Right lobe of liver (tissue), 6 donors: ENCODE measurements at places on chromosomes 7 and 10. TPM values are rescaled to one million over a fixed set of nuclear protein-coding genes. Genes with fewer than 3 reads are reported as not detected.

GRCh38 chr10:116270771-116271592 lies 2.0 kb downstream of the GFRA1 start:
- peak; percentile 39 for DNase-seq

The SPDYE17 gene
- total RNA-seq: not detected

DNA sequence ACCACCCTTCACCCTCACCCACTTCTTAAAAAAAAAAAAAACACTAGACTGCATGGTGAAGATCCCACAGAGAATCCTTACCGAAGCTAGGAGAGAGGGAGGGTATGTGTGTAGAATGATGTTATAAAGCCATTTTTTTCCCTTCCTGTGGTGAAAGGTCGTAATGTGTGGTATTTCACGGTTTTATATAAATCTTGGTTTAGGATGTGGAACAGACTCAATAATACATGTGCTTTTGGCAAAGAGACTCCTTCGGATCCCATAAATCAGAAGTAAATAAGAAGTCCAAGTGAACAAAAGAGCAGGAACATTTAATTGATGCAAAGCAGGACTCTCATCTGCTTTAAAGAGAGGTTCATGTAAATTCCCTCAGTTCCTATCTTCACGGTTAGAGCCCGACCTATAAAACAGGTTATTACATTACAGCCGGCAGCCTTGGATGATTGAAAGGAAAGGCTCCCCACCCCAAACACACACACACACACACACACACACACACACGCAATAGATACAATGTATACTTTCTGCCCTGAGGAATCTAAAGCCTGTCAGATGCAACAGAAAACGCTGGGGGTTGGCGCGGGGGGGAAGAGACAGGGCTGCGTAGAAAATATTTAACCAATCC lies 8.8 kb downstream of the DLX5 start:
- no peak for DNase-seq

DNA sequence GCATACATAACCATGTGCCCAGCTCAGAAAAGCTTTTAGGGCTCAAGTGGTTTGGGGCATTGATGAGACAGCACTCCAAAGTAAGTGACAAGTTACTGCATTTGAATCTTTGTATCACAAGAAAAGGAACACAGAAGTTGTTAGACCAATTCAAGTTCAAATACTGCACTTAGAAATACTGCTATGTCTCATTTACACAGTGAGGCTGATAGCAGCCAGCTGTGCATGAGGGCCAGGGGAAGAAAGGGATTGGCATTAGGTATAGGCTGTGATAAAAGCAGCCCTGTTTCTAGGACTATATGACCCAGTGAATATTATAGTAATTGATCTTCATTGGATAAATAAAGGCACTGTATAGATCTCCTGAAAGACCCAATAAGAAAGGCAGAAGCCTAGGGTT lies 197.8 kb upstream of the SORCS1 start:
- DNase-seq: no peak

GRCh38 chr10:30284865-30285594 lies 64.0 kb downstream of the MTPAP start:
- DNase-seq: no peak

DNA sequence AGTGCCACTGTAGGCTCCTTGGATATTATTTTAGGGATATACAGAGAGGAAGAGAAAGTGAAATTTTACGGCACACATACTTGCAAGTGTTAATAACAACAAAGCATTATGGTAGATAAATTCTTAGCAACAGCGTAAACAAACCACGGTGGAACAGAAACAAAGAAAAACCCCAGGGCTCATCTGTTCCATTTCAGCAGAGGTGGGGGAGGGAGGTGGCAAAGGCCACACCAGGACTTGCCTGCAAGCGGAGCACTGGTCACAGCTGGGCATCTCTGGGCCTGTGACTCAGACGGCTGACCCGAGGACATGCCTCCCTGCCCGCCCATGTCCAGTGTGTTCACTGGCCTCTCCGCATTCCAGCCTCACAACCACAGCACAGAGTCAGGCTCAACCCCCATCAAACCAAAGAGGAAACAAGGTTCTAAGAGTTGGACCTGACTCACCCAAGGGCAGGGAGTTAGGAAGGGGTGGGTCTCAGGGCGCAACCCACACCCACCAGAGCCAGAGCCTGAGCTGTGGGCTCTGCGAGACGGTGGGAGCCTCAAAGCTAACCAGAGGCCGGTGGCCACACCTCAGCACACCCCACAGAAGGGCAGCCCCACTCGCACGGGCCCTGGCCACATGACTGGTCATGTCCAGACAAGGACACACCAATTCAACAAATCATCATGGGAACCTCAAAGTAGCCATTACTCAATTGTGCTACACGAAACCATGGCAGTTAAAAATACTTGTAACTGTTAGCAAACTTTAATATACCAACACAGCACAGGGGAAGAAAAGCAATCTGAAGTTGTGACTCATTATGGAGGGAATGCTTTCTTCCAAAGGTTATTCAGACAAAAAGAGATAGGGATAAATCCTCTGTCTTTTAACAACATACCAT lies 10.7 kb downstream of the ESYT2 start:
- peak; percentile 89 for DNase-seq

The GPR15LG gene
- not detected for total RNA-seq

DNA sequence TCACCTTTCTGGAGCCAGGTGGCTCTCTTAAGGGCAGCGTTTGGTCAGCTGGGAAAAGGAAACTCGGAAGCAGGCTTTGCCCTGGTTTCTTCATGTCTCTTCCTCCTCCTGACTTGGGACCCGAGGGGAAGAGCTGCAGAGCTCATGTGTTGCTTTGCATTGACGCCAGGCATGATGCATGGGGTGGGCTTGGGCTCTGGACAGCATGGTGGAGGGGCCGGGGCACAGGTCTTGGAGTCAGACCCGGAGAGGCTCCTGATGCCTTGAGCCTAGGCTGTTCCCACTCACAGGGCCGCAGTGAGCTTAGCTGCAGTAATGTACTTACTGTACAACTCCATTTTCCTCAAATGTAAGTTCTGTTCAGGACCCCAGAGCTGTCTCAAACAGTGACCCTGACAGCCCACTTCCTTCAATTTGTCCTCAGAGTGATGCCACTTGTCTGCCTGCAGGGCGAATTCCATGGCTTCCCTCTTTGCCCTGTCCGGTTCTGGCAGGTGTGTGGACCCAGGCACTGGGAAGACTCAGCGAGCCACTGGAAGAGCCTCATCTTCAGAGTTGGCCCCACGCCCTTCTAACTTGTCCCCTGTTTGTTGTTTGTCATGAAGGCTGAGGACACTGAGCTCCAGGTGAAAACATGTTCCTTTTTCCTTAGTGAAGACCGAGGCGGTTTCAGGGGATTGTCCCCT lies 50.2 kb downstream of the ZNF467 start:
- no peak for DNase-seq

The SLC13A1 gene
- not detected for total RNA-seq

The STAG3 gene
- total RNA-seq: 5.2 TPM

DNA sequence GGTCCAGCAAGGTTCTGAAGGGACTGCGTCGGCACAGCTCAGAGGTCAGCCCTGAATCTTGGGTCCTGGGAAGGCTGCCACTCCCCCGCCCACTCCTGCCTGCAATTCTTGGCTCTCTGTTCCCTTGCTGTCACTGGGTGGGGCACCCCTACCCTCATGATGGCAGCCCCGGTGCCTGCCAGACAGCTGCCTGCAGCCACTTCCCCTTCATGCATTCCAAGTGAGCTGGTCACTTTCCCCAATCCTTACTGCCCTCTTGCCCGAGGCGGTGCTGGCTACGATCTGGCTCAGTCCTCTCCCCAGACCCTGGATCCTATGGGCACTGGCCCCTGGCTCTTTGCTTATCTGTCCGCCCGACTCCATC lies 14.2 kb downstream of the MYL10 start:
- DNase-seq: no peak

GRCh38 chr7:121006711-121007315 lies 18.3 kb downstream of the CPED1 start:
- DNase-seq: no peak

The NT5C2 gene
- 36.8 TPM for total RNA-seq

The AGAP6 gene
- 8.8 TPM for total RNA-seq

DNA sequence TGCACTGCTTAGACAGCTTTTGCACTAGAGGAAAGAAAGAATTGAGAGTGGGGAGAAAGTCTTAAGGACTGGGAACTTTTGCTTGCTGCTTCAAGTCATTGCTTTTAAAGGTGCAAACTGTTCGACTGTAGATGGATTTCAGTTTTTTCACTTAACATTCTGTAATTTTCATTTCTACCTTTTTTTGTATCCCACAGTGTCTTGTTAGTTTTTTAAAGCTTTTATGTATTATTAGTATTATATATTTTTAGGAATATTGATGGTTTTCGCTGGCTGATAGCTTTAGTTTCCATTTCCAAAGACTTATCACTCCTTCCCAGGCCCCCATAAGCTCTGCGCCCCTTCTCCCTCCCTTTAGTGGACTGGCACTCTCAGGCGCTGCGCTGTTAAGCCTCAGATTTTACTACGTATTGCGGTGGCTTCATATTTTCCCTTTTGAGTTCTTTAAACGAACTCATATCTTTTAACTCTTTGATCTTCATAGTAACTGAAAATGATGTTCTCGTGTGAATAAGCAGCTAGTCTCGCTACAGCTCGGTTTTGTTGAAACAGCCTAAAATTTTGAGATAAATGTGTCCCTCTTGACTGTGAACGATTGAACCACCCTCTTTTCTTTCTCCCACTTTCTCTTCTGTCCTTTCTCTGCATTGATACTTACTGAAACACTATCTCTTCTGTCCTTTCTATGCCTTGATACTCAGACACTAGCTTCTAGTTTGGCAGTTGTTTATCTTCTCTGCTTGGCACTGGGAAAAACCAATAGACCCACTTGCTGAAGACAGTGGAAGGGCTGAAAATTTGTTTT lies 2.5 kb upstream of the ETV1 start:
- no peak for DNase-seq

- DNase-seq: peak; percentile 78
Observed at GRCh38 chr7:50614721-50615518, 49.7 kb upstream of the DDC start.

The PTPRZ1 gene
- total RNA-seq: 0.29 TPM

- DNase-seq: peak; percentile 81
Observed at GRCh38 chr10:7561216-7561893, 105.4 kb downstream of the ITIH5 start.

- DNase-seq: no peak
Observed at GRCh38 chr10:78330884-78331283, 297.2 kb downstream of the RPS24 start.

DNA sequence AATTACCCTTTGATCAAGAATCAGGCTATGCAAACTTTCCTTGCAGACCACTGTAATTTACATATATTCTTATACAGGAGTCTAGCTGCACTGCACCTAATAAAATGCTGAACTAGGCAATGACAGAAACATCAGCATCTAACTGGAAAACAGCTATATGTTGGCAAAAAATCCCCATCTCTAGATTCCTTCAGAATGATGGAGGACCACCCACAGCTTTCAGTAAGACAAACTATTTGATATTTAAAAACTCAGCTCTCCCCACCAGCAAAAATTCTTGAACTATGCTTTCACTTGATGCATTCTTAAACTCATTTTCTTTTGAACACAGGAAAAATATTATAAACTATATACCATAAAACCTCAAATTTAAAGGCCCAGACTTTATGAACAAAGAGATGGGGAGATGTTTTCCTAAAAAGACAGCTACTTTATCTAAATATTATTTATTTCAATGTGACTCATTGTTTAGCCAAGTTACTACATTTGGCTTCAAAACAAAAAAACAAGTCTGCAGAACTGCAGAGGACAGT lies 77.4 kb downstream of the SEMA3C start:
- DNase-seq: no peak

DNA sequence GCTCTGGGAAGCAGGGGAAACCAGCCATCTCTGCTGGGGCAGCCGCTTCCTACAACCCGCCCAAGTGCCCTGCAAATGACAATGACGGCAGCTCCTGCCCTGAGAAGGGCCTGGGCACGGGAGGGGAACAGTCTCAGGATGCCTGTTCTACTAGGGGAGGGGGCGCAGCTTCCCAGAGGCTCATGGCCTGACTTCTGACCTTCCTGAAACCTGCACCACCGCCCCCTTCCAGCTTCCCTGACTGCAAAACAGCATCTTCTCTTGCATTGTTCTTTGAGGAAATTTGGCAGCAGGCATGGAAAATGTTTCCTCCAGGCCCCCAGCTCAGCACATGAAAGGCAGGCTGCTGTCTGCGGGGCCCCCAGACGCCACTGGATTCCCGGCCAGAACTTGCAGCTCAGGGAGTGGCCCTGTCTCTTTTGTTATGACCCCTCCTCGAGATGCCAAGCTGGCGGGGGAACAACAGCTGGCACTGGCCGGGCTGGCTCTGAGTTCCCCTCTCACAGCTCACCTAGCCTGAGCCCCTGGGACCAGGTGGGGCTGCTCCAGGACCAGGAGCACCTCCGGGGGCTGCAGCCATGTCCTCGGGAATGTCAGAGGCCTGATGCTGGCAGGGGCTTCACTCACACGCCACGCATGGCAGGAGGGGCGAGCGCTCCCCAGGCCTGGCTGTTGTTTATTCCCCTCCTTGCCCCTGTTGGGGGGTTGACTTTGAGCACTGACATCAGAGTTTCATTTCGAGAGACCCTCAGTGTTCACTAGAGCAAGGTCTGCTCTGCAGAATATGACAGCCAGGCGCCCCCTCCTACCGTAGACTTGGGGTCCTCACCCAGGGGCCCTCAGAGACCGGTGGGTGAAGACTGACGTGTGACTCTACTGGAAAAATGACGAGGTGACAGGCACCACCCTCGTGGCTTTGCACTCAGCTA lies 62.7 kb downstream of the CALML3 start:
- no peak for DNase-seq

DNA sequence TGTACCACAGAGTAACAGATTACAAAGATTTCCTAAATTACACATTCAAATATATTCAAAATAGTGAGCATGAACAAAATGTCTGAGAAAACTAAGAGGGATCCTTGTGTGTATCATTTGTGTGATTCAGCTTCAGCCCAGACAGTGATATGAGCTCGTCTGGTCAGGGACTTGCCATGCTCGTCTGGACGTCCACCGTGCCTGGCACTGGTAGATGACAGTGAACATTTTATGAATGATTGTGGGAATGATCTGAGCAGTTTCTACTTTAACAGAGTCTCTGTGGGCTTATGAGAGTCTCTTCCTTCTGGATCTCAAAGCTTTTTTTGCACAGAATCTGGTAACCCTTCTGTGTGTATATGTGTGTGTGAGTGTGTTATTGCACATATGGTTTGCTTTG lies 34.2 kb upstream of the ANKRD2 start:
- no peak for DNase-seq

DNA sequence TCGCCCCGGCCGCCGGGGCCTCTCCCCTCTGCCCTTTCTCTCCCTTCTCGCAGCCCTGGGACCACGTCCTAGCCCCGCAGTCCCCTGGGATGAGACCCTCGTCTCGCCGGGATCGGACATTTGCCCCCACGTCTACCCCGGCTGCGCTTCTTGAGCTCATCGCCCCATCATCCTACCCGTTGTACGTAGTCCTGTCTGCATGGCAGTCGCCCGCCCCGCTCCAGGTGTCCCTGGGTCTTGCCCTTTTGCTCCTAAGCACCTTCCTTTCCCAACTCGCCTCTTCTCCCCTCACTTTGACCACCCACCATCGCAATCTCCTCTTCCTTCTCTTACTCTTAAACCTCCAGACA lies 582 bp downstream of the TPST1 start:
- DNase-seq: peak; percentile 64

DNA sequence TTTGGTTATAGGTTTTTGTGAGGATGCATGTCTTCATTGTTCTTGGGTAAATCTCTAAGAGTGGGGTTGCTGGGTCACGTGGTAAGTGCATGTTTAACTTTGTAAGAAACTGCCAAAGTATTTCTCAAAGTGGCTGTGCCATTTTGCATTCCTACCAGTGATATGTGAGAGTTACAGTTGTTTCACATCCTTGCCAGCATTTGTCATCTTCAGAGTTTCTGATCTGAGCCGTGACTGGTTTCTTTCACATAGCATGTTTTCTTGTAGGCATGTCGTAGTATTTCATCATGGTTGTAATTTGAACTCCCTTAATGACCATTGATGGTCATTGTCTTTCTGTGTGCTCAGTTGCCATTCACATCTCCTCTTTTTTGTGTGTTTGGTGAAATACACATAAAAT lies 286.0 kb downstream of the RNLS start:
- no peak for DNase-seq
